Activated CD4-positive, alpha-beta T cell treated with anti-CD3 and anti-CD28 coated beads for 24 hours (primary cell): ENCODE measurements at places on chromosomes 2 and 18.

DNA sequence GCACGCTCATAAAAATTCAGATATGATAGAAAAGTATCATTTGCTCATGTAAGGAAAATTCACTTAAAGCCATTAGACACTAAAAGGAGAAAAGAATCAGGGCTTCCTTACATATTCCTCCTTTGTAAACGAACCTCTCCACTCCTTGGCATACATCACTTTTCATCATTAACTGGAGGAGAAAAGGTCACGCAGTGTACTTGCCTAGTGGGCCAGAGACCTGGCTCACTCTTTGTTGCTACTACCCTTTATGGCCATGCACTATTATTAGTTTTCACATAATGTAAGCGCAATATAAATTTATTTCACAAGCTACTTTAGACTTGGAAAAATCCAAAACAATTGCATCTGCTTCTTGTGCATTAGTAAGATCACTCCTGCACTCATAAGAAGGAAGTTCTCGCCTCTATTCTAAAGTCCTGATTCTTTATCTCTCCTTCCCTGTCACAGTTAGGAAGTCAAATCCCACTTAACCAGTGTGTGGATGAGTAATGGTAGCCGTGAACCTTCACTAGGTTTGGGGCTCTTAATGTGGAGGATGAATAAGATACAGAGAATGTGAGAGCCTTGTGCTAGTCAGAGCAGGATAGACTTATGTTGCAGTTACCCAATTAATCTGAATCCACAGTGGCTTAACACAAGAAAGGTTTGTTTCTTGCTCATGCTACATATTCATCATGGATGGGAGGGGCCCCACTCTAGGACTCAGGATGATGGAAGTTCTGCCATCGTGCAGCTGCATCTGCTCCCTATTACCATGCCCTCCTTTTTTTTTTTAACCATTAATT lies 115.0 kb upstream of the GLS start:
- no peak for DNase-seq

GRCh38 chr2:42853549-42854206 lies 61.3 kb upstream of the HAAO start:
- DNase-seq: no peak

GRCh38 chr2:26246818-26247217 lies 2.1 kb downstream of the HADHB start:
- DNase-seq: no peak

DNA sequence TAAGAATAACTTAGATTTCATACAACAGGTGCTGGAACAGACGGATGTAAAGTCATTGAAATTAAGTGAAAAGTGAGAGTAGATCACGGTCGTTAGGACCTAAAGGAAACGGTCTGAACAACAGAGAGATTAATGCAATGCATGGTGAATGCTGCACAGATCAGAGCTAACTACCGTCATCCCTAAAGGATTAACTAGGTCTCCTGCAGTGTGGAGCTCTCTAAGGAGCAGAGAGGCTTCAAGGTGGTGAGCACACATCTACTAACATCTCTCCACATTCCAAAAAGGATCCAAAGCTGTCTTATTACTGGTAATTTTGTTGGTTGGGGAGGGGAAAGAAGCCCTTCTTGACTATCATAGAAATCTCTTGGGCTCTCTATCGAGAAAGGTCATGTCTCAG lies 75.3 kb downstream of the CABYR start:
- DNase-seq: no peak

- DNase-seq: no peak
Measured at GRCh38 chr18:2905854-2906703, 59.3 kb downstream of the EMILIN2 start.

- no peak for DNase-seq
Measured at GRCh38 chr2:203797276-203797675, 70.3 kb upstream of the CTLA4 start.

GRCh38 chr2:9017411-9017810 lies 13.9 kb upstream of the MBOAT2 start:
- DNase-seq: no peak

GRCh38 chr18:41751161-41751560 lies 203.9 kb upstream of the PIK3C3 start:
- DNase-seq: no peak

- no peak for DNase-seq
Measured at GRCh38 chr18:50079571-50080295, 115.2 kb downstream of the MYO5B start.

- no peak for DNase-seq
Measured at GRCh38 chr2:144111437-144111836, 408.5 kb downstream of the ZEB2 start.

DNA sequence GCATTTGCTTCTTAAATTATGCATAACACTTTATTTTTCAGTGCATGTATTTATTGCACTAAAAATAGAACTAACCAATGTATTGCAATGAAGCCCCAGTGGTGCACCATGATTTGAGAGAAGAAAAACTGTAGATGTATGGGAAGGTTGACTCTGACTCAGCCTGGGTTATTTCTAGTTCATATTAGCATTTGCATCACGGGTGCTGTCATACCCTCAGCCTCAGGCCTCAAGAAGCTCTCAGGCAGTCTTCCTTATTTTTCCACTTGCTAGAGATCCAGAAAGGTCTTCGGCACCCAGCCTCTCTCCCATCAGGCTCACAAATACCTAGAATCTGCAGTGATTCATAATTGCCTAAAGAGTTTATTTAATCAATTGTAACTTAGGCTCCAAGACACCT lies 148.0 kb downstream of the DNER start:
- DNase-seq: no peak

GRCh38 chr2:174176898-174177297 lies 71.4 kb downstream of the OLA1 start:
- no peak for DNase-seq

GRCh38 chr2:164697688-164698461 lies 76.6 kb upstream of the GRB14 start:
- DNase-seq: no peak

DNA sequence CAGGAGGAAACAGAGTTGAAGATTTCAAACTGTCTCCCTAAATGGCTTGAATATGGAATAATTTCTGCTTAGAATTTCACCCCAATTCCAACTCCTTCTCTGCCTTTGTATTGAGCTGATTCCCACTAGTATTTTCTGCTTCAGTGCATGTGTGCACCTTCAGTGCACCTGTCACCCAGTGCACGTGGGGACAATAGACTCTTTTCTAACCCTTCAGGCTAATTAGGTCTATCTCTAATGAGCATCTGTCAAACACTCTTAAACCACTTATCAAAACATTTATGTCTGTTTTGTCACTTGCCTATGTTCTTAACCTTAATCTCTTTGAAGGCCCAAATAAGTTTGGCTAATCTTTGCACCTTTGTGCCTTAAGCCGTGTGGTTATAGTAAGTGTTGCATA lies 232.0 kb upstream of the NETO1 start:
- no peak for DNase-seq

DNA sequence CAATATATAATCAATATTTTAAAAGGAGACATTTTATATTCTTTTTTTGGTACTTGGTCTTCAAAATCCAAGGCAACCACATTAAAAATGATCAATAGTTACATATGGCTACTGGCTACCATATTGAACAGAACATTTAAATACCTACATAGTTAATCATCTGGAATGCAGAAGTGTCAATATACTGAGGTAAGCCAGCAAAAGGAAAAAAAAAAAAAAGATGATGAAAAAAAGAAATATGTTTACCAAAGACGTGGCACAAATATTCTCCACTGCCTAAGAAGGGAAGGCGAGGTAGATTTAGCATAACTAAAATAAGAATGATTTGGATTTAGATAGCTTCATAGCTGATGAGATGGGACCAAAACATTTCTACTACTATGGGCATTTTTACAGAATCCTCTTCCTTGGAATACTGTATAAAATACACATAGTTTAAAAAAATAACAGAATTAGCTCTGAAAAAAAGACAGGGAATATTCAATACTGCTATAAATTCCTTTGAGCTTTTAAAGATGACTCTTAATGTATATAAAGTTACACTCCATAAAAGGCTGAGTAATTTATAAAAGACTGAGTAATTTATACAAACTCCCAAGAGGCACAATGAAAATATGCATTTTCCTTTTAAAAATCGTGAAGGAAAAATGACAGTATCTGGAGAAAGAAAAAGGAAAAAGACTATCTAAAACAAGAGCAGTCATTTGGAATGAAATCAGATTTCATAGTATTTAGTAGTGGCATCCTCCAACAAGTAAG lies 63.5 kb downstream of the CDH2 start:
- DNase-seq: no peak

DNA sequence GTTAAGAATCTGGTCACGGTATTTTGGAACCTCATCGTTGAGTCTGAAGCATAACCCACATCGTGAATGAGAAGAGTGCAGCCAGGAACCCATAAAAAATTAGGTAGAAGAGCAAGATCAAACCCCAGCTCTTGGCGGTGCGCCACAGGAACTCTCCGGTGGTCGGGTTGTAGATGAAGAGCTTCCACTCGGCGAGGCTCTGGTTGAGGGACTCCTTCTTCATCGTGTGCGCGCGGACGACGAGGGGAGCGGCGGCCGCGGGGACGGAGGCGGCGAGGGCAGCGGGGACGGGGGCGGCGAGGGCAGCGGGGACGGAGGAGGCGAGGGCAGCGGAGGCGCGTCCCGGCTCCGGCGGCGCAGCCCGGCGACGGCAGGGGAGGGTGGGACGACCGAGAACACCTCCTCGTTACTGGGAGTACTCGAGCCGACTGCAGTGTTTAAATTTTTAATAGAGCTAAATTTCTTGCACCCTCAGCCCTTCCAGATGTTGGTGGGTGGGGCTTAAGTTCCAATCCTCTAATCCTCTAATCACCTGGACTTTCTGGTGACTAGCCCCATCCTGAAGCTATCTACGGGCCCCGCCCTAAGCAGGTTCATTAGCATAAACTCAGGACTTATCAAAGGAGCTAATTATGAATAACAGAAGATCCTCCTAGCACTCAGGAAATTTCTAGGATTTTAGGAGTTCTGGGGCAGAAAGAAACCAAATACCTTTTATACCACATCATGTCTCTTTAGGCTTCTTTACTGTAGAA lies 20.4 kb upstream of the PAPOLG start:
- no peak for DNase-seq

- DNase-seq: peak; percentile 59
Measured at GRCh38 chr2:240021488-240022104, 3.5 kb downstream of the NDUFA10 start.

GRCh38 chr2:141438536-141438935 lies 692.3 kb downstream of the LRP1B start:
- DNase-seq: no peak

DNA sequence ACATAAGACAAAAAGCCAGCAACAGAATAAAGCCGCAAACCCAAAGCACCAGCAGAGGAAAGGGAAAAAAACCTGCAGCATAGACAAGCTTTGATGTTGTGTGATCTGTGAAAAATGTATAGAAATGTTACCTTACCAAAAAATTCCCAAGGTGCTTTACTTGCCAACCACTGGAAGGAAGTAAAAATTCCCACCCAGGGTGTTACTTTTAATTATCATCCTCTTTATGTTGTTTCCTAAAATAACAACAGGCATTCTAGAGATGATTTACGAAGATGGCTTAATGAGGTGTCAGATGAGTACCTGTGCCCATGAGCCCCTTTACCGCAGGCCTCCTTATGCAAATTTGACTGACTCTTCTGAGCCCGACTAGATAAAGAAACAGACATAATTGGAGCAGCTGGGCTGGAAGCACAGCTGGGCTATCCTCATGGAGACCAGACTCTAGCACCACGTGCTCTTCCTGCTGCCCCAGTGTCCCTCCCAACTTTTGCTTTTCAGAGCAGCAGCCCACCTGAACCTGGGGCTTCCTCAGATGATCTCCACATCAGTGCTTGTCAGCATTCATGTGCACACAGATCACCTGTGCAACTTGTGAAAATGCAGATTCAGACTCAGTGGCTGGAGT lies 41.5 kb downstream of the SRSF7 start:
- no peak for DNase-seq

- no peak for DNase-seq
Measured at GRCh38 chr2:62029910-62030309, 124.4 kb downstream of the COMMD1 start.

DNA sequence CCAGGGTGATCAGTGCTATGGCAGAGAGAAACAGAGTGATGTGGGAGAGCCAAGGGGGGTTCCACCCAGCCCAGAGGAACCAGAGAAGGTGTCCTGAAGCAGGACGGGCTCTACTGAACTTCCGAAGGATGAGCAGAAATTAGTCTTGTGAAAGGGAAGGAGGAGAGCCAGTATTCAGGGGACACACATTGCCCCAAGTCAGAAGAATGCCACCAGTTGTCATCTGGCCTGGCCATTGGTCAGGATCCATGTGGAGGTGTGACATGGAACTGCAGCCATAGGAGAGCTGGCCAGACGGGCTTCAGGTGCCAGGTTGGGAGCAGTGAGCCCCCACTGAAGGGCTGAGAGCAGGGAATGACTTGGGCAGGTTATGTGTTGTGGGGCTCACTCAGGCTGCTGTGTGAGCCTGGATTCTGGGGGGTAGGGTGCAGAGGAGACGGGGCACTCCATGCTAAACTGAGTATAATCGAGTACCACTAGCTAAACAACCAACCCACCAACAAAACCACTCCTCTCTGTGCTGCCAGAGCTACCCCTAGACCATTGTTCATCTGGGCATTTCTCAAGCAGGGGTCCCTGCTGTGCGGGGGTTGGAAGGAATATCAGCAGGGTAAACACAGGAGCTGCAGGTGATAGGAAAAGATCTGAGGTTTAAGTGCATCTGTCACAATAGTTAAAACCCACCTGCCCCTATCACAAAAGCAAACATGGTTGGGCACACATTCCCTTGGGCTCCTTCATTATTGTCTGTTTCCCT lies 25.3 kb downstream of the MARCO start:
- DNase-seq: no peak

DNA sequence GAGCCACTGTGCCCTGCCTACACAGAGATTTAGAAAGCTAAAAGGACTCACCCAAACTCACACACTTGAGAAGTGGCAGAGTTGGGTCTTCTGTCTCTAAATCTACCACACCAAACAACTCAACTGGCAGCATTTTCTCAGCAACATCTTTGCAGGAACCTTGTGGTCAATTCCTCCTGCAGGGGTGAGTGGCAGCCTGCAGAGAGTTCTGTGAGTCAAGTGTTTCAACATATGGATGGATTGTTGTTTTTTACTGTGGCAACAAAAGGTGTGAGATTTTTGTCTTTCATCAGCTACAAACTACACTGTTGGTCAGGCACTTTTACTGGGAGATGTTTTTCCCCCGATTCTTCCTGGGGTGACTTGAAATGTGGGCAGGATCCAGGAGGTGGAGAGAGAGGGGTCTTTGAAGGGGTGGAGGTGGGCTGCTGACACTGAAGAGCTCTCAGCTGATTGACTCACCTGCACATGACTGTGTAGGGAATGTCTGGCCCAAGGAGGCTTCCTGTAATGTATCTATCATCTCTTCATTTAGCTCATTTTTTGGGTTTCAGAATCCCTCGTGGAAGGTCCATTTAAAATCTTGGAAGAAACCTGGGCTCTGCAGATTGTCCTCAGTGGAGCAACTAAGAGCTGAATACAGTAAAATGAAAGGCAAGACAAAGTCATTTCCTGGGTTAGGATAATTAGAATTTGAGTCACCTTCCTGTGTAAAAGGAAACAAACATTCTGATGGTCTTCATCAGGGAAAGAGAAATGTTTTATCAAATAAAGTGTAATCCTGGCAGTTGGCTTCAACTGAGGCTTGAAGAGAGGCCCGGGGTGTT lies 98.6 kb downstream of the MSH2 start:
- no peak for DNase-seq
